ENCODE measurements at places on chromosomes 12 and 14. TPM values are rescaled to one million over a fixed set of nuclear protein-coding genes. Genes with fewer than 3 reads are reported as not detected.
A peak's percentile ranks its signal among the peaks of the same experiment; 100 is the strongest.

The LBHD2 gene
- total RNA-seq: not detected

DNA sequence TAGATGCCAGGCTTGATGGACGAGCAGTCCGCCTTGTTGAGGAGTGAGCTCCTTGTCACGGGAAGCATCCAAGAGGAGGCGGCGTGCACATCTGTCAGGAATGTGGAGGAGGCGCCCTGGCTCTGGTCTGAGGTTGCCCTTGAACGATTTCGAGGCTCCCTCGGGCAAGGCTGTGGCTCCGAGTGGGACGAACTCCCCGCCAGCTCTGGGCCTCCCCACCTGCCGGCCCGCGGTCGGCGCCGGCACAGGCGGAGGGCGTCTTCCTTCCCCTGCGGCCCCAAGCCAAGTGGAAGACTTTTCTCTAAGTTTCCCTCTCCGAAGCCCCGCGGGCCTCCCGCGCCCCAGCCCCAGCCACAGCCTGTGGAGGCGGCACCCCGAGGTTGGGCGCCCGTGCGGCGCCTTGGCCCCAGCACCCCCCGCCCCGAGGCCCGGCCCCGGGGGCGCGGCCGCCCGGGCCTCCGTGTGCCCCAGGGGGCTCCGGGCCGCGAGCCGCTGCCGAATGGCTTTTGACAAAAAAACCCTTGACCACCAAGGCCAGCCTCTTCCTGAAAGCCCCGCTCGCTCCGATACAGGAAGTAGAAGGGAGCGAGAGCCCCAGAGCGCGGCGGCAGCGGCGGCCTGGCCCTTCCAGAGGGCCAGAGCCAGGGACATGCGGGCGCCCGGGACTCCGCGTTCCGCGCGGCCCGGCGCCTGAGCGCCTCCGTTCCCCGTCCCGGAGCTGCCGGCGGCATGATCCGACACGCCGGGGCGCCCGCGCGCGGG is at the start of gene RIN3:
RIN3 (plus strand) TSS at position 578 of the 762 bp plus-strand sequence; CDS start at position 730, 152 bp downstream.
- H3K4me1 ChIP-seq: peaks cover 35% of the 10 kb centered on the region
- no peaks in the 10 kb centered on the region for H3K36me3 ChIP-seq
- peak within 1 kb of the TSS; percentile 84 for H3K27ac ChIP-seq
- no peaks in the 10 kb centered on the region for H3K27me3 ChIP-seq
- H3K4me3 ChIP-seq: peak within 1 kb of the TSS; percentile 84
- peak; percentile 81 for DNase-seq

GRCh38 chr14:69107407-69108003 is 45.4 kb downstream of the DCAF5 start:
- no peaks in the 10 kb centered on the region for H3K27me3 ChIP-seq
- no peaks in the 10 kb centered on the region for H3K4me1 ChIP-seq
- peaks cover 39% of the 10 kb centered on the region for H3K36me3 ChIP-seq
- DNase-seq: no peak

- DNase-seq: peak; percentile 87
- H3K4me3 ChIP-seq: no peak overlapping the region
- no peaks in the 10 kb centered on the region for H3K36me3 ChIP-seq
- no peaks in the 10 kb centered on the region for H3K27me3 ChIP-seq
- H3K27ac ChIP-seq: peak overlapping the region; percentile 76
Measured at GRCh38 chr12:47102845-47103651, 23.3 kb upstream of the AMIGO2 start.
